HepG2 (cell line): ENCODE measurements at places on chromosomes 6 and 20.

DNA sequence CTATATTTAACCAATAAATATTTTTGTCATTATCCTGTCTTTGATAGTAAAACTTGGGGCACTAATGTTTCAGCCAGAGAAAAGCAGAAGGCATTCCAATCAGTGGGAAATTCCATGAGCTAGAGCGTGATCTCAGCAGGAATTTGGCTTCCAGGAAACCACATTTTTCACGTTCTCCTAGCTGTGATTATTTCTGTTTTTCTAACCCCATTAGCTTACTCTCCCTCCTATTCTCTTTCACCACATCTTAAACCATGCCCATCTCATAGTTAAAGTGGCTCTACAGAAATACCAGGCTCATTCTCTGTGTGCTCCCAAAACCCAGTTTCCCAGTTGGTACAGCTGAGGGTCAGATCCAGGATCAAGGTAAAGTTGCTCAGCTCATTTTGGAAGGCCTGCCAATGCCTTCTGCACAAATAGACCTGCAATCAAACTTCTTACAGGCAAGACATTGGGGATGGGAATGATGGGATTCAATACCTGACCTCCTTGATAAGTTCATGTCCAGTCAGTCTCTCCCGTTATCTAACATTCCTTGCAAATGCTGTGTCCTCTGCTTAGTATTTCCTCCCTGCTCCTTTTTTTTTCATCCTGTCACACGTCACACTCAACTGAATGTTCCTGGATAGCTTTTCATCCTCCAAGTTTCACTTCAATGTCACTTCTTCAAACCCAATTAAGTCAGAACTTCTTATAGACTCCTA is 33.1 kb upstream of the TMEM30A start:
- no peak for DNase-seq

- DNase-seq = no peak
Observed at GRCh38 chr6:44233567-44234100, 10.2 kb downstream of the SLC29A1 start.

DNA sequence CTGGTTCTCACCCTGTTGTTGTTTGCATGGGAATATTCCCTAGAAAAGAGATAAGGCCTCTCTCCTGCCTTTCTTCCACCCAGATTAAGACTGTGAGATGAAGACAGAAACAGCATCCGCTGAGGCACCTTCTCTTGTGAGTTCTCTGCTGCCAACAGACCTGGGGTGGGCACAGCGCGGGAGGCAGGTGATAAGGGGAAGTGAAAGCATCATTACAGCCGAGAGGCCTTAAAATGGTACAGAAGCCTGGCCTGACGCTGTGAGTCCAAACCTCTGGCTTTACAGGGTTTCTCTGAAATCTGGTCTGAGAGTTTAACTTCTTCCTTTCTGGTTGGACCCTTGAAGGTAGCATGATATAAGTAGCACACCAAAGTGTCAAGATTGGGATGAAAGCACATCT is 21.0 kb upstream of the IYD start:
- DNase-seq = no peak

GRCh38 chr6:138417493-138418117 is 13.6 kb downstream of the HEBP2 start:
- DNase-seq = no peak

GRCh38 chr6:148945301-148946021 is 198.6 kb downstream of the UST start:
- DNase-seq = no peak

GRCh38 chr20:54065601-54066038 is 4.8 kb downstream of the BCAS1 start:
- DNase-seq = no peak

GRCh38 chr6:5679691-5680090 is 327.0 kb downstream of the NRN1 start:
- DNase-seq = no peak

DNA sequence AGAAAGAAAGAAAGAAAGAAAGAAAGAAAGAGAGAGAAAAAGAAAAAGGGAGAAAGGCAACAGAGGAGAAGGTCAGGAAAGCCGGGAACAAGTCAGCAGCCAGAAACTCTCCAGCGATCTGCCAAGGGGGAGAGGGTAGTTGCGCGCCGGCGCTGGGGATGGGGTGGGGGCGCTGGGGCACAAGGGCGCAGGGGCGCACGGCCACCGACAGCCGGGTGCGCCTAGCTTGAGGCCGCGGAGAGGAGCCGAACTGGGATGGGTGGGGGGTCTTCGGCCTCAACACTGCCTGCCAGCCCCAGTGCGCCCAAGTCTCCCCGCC is 533 bp upstream of the RSPO3 start:
- DNase-seq = no peak

DNA sequence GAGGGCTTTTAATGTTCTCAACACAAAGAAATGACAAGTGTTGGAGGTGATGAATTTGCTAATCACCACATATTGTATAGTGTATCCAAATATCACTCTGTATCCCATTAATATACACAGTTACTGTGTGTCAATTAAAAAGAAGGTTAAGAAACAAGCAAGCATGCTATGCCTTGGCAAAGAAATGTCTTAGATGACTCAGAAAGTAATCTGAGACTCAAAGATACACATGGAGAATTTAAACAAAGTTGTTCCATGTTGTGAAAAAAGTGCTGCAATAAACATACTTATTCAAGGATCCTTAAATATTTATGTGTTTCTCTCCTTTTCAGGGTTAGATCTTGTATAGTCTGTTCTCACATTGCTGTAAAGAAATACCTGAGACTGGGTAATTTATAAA is 300.9 kb downstream of the DHX35 start:
- no peak for DNase-seq
